Stimulated activated CD4-positive, alpha-beta T cell treated with anti-CD3 and anti-CD28 coated beads, TNF-alpha, amount 100 ng/mL, for 48 hours (primary cell): ENCODE measurements at places on chromosomes 16 and 17.

- no peak for DNase-seq
Observed at GRCh38 chr17:18361837-18362697, 1.3 kb downstream of the SHMT1 start.

DNA sequence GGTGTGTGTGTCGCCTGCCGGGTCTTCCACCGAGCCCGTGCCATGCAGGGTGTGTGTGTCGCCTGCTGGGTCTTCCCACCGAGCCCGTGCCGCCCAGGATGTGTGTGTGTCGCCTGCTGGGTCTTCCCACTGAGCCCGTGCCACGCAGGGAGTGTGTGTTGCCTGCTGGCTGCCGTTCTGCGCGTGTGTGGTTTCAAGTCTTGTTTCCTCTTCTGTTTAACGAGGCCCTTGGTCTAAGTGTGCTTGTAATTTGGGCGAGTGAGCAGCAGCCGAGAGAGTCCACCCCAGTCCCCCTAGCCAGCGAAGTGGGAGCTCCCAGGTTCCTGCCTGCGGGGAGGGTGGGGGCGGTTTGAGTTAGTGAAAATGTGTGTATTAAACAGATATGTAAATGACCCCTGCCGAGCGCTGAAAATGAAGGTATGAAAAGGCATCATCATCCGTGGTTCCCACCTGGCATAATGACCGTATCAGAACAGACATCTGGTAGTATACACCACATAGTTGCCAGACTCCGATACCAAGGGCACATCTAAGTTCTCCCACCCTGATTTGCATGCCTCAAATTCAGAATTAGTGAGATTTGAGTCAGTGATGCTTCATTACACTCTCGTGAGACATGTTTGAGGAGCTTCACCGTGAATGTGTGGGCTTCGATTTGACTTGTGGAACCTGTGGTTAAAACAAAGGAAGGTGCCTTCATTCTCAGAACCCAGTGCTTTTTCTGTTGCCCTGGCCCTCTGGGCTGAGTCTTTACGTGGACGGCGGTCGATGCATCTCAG is 114.5 kb upstream of the CHMP6 start:
- DNase-seq, result peak; percentile 65

DNA sequence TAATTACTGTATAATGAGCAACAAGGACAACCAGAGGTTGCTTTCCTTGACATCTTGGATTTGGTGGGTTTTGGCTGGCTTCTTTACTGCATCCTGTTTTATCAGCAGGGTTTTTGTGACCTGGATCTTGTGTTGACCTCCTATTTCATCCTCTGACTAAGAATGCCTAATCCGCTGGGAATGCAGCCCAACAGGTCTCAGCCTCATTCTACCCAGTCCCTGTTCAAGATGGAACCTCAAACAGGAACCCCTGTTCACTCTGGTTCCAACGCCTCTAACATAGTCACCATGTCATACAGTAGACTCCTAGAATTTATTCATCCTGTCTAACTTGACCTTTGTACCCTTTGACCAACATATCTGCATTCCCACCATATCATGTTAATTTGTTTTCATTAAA is 183.8 kb upstream of the SOX9 start:
- no peak for DNase-seq

- DNase-seq, result no peak
Observed at GRCh38 chr17:28916302-28916934, 13.5 kb upstream of the DHRS13 start.

- no peak for DNase-seq
Observed at GRCh38 chr17:44788139-44788538, 29.4 kb downstream of the ADAM11 start.

DNA sequence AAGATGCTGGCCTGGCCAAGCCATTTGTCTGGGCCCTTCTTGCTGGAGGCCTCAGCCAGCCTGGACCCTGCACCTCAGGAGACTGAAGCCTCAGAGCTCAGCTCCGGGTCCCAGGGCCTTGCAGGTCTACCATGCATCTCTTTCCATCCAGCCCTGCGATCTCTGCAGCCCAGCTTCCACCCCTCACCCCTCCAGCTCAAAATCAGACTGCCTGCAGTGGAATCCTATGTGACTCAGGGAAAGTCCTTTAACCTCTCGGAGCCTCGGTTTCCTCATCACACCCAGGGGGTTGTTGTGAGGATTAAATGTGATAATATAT is 2.9 kb upstream of the B9D1 start:
- DNase-seq, result no peak

- no peak for DNase-seq
Observed at GRCh38 chr17:13281626-13282025, 263.8 kb upstream of the ELAC2 start.

DNA sequence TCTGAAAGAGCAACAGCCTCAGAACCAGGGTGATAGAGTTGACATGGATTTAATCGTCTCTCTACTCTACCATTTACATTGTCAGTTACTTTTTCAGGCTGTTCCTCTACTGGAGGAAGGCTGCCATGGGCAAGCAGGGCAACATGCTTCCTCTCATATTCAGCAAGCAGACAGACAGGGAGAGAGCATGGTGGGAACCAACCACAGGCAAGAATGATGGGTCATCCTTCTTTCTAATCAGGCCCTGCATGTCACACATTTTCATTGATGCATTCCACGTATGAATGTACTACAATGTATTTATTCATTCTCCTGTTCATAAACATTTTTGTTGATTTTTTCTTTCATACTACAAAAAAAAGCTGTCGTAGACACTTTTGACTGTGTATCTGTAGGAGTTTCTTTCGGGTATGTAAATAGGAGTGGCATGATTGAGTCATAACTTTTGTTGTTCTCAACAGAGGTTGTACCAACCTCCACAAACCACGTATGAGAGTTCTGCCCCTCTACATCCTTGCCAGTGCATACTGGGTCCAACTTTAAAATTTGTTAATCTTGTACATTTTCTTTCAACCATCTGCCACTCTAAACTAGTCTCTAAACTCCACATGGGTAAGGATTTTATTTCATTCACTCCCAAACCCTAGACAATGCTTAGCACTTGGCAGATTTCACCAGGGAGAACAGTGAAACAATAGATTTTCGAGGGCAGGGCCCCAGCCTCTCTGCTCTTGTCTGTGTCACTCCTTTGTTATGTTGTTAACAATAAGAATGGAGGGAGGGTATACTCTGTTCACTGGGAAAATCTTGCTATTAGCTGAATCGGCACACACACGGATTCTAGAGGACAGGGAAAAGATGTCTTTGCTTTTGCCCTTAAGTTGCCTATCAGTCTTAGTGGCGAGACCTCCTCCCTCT is 58.7 kb downstream of the CMC2 start:
- no peak for DNase-seq

DNA sequence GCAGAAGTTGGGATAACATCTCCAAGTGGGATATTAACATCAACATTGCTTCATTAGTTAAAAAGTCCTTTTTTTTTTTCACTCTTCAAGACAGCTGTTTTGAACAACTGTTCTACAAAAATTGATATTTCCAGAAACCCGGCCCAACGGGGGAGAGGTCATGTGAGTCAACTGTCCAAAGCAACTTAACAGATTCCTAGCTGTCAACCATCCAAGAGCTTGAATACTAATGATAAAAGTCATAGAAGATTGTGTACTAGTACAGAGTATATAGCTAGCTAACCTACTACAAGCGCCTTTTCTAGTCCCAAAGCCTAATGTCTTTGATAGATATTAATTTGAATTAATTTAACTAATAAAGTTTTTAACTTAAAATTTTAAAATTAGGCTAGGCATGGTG is 172.0 kb downstream of the CYB561 start:
- no peak for DNase-seq

DNA sequence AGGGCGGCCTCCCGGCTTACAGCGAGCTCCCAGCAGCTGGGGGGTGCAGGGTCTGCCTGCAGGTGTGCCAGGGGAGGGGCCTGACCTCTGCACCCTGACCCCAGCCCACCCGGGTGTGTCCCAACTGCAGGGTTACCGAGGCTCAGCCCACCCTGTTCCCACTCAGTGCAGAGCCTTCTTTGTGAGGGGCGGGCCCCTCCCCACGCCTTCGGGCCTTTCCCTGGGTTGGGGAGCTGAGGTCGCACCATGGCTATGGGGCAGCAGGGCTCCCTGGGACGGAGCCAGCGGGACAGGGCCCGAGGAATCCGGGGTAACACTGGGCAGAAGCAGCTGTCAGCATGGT is 17.1 kb downstream of the CACNA1H start:
- no peak for DNase-seq
